IPS DF 19.7 (cell line): ENCODE measurements at places on chromosomes 11 and 22.

DNA sequence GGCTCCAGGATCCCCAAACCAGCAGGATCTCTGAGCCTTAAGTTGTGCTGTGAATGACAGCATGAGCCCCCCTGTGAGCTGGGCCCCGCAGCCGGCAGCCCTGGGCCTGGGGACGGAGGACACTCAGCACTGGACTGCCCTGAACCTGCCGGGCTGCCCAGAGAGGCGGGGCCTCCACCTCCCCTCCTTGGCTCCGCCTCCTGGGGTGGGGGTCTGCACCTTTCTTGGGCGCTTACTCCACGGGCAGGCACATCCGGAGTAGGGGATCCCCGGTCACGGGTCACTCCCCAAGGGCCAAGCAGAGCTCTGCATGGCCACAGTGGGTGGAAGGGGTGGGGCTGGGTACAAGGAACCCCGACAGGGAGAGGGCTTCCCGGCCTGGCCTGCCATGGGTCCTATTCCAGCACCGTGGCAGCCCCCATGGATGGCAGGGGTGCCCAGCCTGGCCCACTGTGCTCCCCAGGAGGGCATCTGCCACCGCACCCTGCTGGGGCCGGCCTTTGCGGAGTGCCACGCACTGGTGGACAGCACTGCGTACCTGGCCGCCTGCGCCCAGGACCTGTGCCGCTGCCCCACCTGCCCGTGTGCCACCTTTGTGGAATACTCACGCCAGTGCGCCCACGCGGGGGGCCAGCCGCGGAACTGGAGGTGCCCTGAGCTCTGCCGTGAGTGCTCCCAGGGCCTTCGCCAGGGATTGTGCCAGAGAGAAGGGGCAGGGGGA is 5.4 kb downstream of the MUC5B start:
- DNase-seq, result no peak

- DNase-seq, result no peak
Measured at GRCh38 chr22:46686221-46687047, 51.6 kb downstream of the CERK start.

- no peak for DNase-seq
Measured at GRCh38 chr11:10304495-10305261, at the start of gene ADM. TSS of gene ADM (plus strand) at chr11:10305073. CDS start at chr11:10305701, 628 bp downstream.

- DNase-seq, result no peak
Measured at GRCh38 chr11:87459351-87459750, 421.6 kb downstream of the TMEM135 start.
